ENCODE measurements at places on chromosomes 11 and 22. TPM values are rescaled to one million over a fixed set of nuclear protein-coding genes. Genes with fewer than 3 reads are reported as not detected.

DNA sequence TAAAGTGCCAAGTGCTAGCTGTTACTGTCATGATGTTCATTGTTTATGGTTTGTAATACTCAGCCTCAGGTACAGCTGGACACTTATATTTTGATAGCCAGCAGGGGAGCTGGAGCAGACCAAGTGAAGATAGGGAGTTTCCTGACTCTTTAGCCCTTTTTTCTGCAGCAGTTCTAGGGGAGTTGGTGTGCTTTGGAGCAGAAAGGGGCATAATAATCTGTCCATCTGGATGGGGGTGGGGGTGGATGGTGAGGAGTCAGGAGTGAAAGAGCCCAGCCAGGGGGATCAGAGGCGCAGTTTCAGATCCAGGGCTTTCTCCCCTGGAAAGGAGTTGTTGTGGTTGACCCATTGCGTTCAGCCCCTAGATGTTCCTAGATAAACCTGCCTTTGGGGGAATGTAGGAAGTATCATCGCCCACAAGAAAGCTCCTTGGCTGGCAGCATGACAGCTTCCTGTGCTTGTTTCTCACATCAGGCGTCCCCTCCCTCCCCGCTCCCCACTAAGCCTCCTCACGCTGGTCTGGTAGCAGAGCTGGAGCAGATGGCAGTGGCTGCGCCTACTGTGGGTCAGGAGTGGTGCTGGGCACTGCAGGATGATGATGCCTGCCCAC is 41.9 kb downstream of the MED15 start:
- DNase-seq: no peak

DNA sequence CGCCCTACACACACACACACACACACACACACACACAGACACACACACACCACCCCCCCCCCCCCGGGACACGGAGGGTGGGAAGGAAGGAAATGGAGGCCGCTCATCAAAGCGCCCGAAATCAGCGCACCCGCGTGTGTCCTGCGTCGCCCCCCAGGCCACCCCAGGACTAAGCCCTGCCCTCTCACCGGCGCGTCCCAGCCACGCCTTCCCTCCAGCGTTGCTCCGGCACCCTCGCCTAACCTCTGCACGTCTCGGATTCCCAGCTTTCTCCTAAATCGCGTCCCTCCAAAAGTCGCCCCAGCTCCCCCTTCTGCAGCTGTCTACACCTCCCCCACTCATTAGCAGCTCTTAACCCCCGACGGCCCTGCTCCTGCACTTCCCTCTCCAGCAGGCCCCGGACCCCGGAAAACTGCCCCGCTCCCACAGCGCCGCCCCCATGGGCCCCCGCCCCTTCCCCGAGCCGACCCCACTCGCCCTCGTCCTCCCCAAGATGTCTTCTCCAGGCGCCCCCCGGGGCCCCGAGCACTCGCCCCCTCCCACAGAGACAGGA is 557 bp downstream of the PACSIN2 start:
- DNase-seq: no peak

DNA sequence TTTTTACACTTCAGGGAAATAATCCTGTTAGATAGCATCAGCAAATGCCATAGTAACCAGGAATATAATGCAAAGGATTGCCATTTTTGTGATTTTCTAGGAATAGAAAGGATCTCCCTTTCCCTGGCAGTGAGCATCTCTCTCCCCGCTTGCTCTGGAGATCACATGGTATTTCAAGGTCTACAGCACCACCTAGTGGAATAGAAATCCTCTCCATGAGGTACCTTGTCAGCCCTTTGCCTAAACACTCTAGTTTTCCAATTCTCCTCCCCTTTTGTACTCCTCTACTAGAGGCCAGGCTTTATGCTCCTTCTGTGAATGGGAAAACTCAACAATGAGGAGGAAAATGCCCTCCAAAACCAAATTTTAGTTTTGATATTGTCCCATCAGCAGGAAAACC is 78.4 kb downstream of the XRRA1 start:
- DNase-seq: peak; percentile 45

GRCh38 chr11:47512701-47513100 is 40.2 kb downstream of the CELF1 start:
- no peak for DNase-seq

GRCh38 chr11:1389932-1390568 is at the start of gene BRSK2:
Gene BRSK2, plus strand, starts transcription at chr11:1389934. Its CDS starts 351 bp downstream, at chr11:1390285.
- DNase-seq: no peak

GRAP2 gene
- total RNA-seq: not detected

GAS2L1 gene
- 47.0 TPM for total RNA-seq
